ENCODE measurements at places on chromosomes 7 and 10. TPM values are rescaled to one million over a fixed set of nuclear protein-coding genes. Genes with fewer than 3 reads are reported as not detected.

GRCh38 chr10:8319704-8320103 lies 265.2 kb downstream of the GATA3 start:
- no peaks in the 10 kb centered on the region for H3K36me3 ChIP-seq
- peaks cover 4% of the 10 kb centered on the region for H3K27me3 ChIP-seq
- no peak overlapping the region for H3K4me3 ChIP-seq
- no peak overlapping the region for H3K27ac ChIP-seq
- H3K4me1 ChIP-seq, result peaks cover 14% of the 10 kb centered on the region
- no peak for DNase-seq

ELN gene
- 8.9 TPM for polyA plus RNA-seq

C10orf143 gene
- polyA plus RNA-seq, result 2.2 TPM

DNA sequence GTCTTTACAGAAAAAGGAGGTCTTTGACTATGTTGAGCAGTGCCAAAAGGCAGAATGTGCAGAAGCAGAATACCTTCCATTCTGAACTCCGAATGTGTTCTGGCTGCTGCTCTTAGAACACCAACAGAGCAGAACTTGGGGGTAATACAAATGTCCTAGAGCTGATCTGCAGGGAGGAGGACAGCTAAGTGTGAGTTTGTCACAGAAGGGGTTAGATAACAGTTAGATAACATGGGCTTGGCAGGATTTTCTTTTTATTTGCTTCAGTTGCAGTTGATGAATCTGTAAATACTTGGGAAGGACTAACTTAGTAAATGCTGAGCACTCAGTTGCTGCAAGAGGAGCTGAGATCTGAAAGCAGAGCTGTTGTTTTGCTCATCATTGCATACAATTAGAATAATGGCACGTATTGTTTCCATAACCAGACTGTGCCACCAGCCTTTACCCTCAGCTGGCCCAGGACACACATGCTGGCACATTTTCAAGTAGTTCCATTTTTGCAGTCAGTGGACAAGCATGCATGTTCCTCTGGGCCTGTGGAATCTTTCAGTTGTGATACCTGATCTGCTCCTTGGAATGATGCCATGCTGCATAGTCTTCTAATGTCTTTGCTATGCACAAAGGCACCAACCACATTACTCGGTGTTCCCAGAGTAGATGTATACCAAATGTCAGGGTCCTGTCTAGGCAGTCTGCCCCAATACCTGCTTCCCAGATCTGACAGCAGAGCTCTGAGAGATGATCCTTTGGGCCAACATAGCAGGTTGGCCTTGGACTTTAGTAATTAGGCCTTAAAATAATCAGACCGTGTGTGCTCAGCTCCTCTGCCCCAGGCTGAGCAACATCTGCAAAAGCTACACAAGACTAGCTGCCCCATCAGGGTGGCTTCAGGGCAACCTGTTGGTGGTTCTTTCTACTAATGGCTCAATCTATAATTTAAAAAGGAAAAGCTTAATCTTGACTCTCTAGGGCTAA lies 55.7 kb downstream of the GSDME start:
- H3K27me3 ChIP-seq, result no peaks in the 10 kb centered on the region
- H3K4me1 ChIP-seq, result peaks cover 30% of the 10 kb centered on the region
- no peak for DNase-seq
- no peak overlapping the region for H3K4me3 ChIP-seq
- peaks cover 47% of the 10 kb centered on the region for H3K36me3 ChIP-seq

NPFFR1 gene
- not detected for polyA plus RNA-seq

PNLIPRP3 gene
- not detected for polyA plus RNA-seq

GIMAP4 gene
- not detected for polyA plus RNA-seq

HOXA11 gene
- not detected for polyA plus RNA-seq

GRCh38 chr7:3042861-3043489 lies 692 bp downstream of the CARD11 start:
- no peak for DNase-seq
- H3K4me1 ChIP-seq, result no peaks in the 10 kb centered on the region
- H3K36me3 ChIP-seq, result no peaks in the 10 kb centered on the region
- H3K27me3 ChIP-seq, result no peaks in the 10 kb centered on the region
- H3K4me3 ChIP-seq, result no peak overlapping the region
- no peak overlapping the region for H3K27ac ChIP-seq

DNA sequence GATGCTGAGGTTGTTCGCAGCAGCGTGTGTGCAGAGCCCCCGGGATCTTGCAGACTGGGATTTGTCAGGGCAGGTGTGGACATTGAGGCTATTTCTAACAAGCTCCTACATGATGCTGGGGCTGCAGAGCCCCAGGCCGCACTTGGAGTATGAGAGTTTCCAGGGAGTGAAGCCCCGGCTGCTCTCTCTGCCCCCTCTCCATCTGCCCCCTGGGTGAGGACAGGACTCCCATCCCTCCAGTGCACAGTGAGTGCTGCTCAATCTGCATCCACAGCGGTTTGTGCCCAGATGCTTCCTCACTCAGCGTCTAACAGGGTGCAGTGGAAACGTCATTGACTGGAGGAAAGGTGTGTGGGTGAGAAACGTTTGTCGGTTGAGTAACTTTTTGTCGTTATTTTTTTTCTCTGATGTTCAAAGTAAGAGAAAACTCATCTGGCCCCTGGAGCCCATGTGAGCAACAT lies 25.3 kb downstream of the IL2RA start:
- no peak for DNase-seq
- H3K27ac ChIP-seq, result no peak overlapping the region
- no peaks in the 10 kb centered on the region for H3K36me3 ChIP-seq
- no peak overlapping the region for H3K4me3 ChIP-seq
- H3K4me1 ChIP-seq, result no peaks in the 10 kb centered on the region

- H3K4me3 ChIP-seq, result no peak overlapping the region
- no peaks in the 10 kb centered on the region for H3K36me3 ChIP-seq
- H3K27ac ChIP-seq, result no peak overlapping the region
- peak; percentile 37 for DNase-seq
- peaks cover 6% of the 10 kb centered on the region for H3K27me3 ChIP-seq
Measured at GRCh38 chr10:25934621-25935139, 651 bp downstream of the MYO3A start.

- no peak for DNase-seq
- no peaks in the 10 kb centered on the region for H3K27me3 ChIP-seq
- H3K36me3 ChIP-seq, result no peaks in the 10 kb centered on the region
- H3K4me1 ChIP-seq, result no peaks in the 10 kb centered on the region
Measured at GRCh38 chr7:13633857-13634256, 355.6 kb downstream of the ETV1 start.

- H3K27me3 ChIP-seq, result 0 out of 2 replicates have a peak, but pooled peaks cover 15% of the 10 kb centered on the region
- H3K27ac ChIP-seq, result no peak overlapping the region
- no peaks in the 10 kb centered on the region for H3K4me1 ChIP-seq
- no peak overlapping the region for H3K4me3 ChIP-seq
- peak; percentile 84 for DNase-seq
Measured at GRCh38 chr7:28921822-28922221, 36.3 kb downstream of the TRIL start.

- H3K36me3 ChIP-seq, result no peaks in the 10 kb centered on the region
- no peak overlapping the region for H3K27ac ChIP-seq
- no peak overlapping the region for H3K4me3 ChIP-seq
- 0 out of 2 replicates have a peak, but pooled peaks cover 2% of the 10 kb centered on the region for H3K4me1 ChIP-seq
- H3K27me3 ChIP-seq, result no peaks in the 10 kb centered on the region
Measured at GRCh38 chr10:110067960-110068770, 60.4 kb downstream of the ADD3 start.

- H3K27ac ChIP-seq, result no peak overlapping the region
- no peaks in the 10 kb centered on the region for H3K36me3 ChIP-seq
- no peaks in the 10 kb centered on the region for H3K27me3 ChIP-seq
- no peak overlapping the region for H3K4me3 ChIP-seq
Measured at GRCh38 chr7:106199813-106200364, 84.9 kb downstream of the NAMPT start.

LYZL2 gene
- polyA plus RNA-seq, result not detected

DNA sequence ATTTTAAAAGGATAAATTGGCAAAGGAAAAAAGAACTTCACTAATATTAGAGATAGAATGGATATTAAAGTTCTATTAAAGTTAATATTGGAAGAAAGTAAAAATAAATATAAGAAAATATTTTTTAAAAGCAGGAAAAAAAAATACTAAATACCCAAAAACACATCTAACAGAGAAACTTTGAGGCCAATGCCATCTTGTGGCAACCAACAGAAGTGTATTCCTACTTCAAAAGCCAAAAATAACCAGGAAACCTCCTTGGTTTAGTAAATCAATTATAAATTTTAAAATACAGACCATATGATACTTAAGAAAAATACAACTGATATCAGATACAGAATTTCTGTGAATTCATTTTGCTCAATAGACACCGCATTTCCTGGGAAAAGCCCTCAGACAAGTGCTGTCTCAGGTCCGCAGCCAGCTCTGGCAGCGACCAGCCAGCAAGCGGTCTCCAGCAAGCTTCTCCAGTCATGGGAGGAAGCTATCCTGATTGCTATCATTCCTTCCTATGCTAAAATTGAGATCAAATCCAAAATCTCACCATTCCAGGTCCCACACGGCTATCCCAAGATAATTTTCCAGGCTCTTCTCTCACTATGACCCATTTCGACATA lies 65.3 kb downstream of the LMBR1 start:
- no peaks in the 10 kb centered on the region for H3K27me3 ChIP-seq
- no peaks in the 10 kb centered on the region for H3K4me1 ChIP-seq
- peak; percentile 41 for DNase-seq
- peaks cover 13% of the 10 kb centered on the region for H3K36me3 ChIP-seq
- H3K4me3 ChIP-seq, result no peak overlapping the region

DNA sequence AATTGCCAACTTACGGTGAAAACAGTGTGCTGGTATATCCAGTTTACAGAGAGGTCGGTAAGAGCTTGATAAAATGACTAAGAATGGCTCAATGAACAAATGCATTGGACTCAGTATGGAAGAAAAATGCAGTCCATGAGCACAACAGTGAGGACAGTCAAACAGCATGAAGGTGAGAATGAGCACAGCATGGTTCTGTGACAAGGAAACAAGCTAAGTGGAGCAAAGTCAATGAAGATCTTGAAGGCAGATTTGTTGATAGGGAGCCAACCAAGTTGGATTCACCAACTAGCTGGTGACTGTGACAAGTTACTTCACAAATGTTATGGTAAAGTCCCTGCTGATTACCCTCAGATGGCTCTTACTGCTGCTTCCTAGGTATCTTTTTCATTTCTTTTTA lies 75.9 kb downstream of the SHOC2 start:
- no peak overlapping the region for H3K27ac ChIP-seq
- no peak overlapping the region for H3K4me3 ChIP-seq
- H3K4me1 ChIP-seq, result no peaks in the 10 kb centered on the region
- DNase-seq, result no peak

DNA sequence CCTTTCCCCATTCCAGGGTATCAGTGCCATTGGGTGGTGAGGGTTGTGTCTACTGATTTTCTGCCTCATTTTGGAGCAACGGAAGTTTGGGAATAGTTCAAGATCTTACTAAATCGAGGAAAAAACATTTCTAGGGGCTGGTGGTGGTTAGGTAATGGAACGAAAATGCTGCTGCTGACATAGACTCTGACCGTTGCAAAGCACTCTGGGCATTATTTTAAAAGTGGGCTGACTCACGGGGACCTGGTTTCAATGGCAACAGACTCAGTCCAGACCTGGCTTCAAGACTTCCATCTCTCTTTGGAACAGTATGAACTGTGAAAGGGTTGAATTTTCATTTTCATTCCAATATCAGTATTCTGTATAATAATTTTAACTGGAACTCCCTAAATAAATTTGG lies 284.0 kb downstream of the PHTF2 start:
- H3K27me3 ChIP-seq, result no peaks in the 10 kb centered on the region
- H3K4me3 ChIP-seq, result no peak overlapping the region
- peaks cover 15% of the 10 kb centered on the region for H3K4me1 ChIP-seq
- H3K27ac ChIP-seq, result no peak overlapping the region
- H3K36me3 ChIP-seq, result no peaks in the 10 kb centered on the region
- DNase-seq, result no peak

PGAM2 gene
- 1.5 TPM for polyA plus RNA-seq

- H3K4me1 ChIP-seq, result peaks cover 33% of the 10 kb centered on the region
- H3K36me3 ChIP-seq, result no peaks in the 10 kb centered on the region
- no peak overlapping the region for H3K4me3 ChIP-seq
- H3K27ac ChIP-seq, result peak overlapping the region; percentile 45
- H3K27me3 ChIP-seq, result no peaks in the 10 kb centered on the region
- DNase-seq, result peak; percentile 17
Measured at GRCh38 chr7:130353196-130353595, 8.6 kb downstream of the CPA5 start.

CALHM1 gene
- not detected for polyA plus RNA-seq

DNA sequence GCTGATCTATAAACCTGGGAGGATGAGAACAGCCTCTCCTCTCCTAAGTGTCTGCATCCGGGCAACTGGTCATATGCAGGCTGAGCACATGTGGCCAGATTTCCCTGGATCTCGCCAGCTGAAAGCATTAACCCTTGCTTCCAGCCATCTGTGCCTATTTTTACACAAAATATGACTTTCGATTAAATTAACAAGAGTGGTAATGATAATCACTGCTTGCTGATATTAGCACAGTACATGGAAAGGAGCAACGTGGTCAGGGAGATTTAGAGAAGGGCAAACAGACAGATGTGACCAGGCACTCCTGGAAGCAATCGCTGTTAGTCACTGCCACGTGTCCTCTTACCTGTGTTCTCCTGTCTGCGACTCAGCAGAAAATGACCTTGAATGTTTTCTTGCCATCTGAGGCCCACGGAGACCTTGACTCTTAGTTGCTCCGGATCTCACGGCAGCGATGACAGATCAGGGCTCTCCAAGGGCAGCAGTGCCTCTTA lies 59.5 kb upstream of the NPTX2 start:
- H3K27me3 ChIP-seq, result no peaks in the 10 kb centered on the region
- DNase-seq, result peak; percentile 69
- peaks cover 43% of the 10 kb centered on the region for H3K4me1 ChIP-seq
- no peak overlapping the region for H3K27ac ChIP-seq

NXPH1 gene
- not detected for polyA plus RNA-seq

GRCh38 chr7:130887957-130888371 lies 154.0 kb upstream of the KLF14 start:
- DNase-seq, result no peak
- H3K27ac ChIP-seq, result peak overlapping the region; percentile 81
- peaks cover 64% of the 10 kb centered on the region for H3K36me3 ChIP-seq
- H3K4me3 ChIP-seq, result no peak overlapping the region

DNA sequence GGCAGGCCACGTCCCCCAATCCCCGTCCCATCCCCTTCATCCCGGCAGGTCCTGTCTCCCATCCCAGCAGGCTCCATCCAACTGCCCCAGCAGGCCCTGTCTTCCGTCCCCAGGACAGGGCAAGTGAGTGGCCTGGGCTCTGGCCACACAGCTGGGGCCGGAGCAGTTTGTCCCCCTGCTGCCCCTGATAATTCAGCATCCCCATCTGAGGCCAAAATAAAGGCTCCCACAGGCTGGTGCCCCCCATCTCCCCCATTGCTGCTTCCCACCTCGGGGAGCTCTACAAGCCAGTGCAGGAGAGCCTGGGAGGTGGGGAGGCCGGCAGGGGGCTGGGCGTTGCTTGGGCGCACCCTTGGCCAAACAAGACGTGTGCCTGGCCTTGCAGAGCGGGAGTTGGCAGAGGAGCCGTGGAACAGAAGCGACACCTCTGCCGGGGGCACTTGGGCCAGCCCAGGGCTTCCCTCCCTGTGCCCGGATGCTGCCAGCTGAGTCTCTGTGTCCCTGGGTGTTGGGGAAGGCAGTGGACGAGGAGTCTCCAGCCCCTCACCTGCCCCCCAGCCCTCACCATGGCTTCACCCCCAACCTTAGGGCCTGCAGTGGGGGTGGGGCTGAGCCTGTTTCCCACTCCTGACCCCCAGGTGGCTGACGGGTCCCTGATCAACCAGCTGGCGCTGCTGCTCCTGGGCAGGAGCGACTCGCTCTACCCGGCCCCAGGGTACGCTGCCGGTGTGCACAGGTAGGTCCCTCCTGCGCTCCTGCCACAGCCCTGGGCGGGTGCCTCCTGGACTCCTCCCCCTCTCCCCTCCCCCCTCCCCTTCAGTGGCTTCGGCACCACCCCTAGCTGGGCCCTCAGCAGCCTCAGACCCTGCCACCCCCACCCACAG lies 14.0 kb downstream of the AP5Z1 start:
- H3K27ac ChIP-seq, result no peak overlapping the region
- no peak overlapping the region for H3K4me3 ChIP-seq
- no peaks in the 10 kb centered on the region for H3K4me1 ChIP-seq
- H3K27me3 ChIP-seq, result no peaks in the 10 kb centered on the region
